HFFc6 (cell line): ENCODE measurements at places on chromosomes 13 and 19. TPM values are rescaled to one million over a fixed set of nuclear protein-coding genes. Genes with fewer than 3 reads are reported as not detected.

The ZNF177 gene
- 0.80 to 1.1 TPM (median 0.80 TPM) in 3 replicates for total RNA-seq

The LCP1 gene
- not detected in 3 replicates for total RNA-seq

The ZSWIM9 gene
- 5.6 to 6.2 TPM (median 6.1 TPM) in 3 replicates for total RNA-seq

The ZNF536 gene
- not detected in 3 replicates for total RNA-seq

The IGFL2 gene
- total RNA-seq, result not detected in 3 replicates

The STAP2 gene
- total RNA-seq, result 0.24 to 1.4 TPM (median 0.87 TPM) in 3 replicates

The CEBPA gene
- 0.17 to 0.24 TPM (median 0.21 TPM) in 3 replicates for total RNA-seq

The LRRC63 gene
- total RNA-seq, result not detected in 3 replicates

The LSM7 gene
- total RNA-seq, result 119 to 129 TPM (median 119 TPM) in 3 replicates

The SLC15A1 gene
- total RNA-seq, result not detected in 3 replicates

The CAPN12 gene
- 0.24 to 0.45 TPM in 2 of 3 replicates, not detected in the other for total RNA-seq

The PSG3 gene
- 0.27 TPM in 1 of 3 replicates, not detected in the others for total RNA-seq

The RASAL3 gene
- total RNA-seq, result not detected in 3 replicates

- no peak overlapping the region for H3K27ac ChIP-seq
- H3K36me3 ChIP-seq, result peaks cover 10% of the 10 kb centered on the region
- H3K4me3 ChIP-seq, result no peak overlapping the region
- no peaks in the 10 kb centered on the region for H3K27me3 ChIP-seq
- H3K4me1 ChIP-seq, result peaks cover 20% of the 10 kb centered on the region
These were observed 74.0 kb downstream of the DHRS12 start for GRCh38 chr13:51729866-51730553.

DNA sequence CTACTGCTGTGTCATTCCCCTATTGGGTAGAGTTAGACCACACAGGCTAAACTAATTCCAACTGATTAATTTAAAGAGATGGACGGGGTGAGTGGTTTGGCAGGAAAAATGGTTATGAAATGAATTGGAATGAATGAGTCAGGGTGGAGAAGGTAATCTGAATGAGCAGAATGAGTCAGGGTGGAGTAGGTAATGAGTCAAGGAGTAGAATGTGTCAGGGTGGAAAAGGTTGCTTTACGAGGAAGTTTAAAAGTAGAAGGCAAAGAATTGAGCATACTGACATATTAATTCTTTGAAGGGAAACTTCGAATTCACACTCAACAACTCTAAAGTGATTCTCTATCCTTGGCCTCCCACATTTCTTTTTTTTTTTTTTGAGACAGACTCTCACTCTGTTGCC lies 12.7 kb upstream of the ZNF121 start:
- H3K4me1 ChIP-seq, result peaks cover 28% of the 10 kb centered on the region
- peak; percentile 95 for DNase-seq
- H3K36me3 ChIP-seq, result peaks cover 9% of the 10 kb centered on the region; the same call in 1 of the 2 replicates
- peaks cover 13% of the 10 kb centered on the region for H3K27me3 ChIP-seq
- peak overlapping the region; percentile 34 for H3K27ac ChIP-seq

DNA sequence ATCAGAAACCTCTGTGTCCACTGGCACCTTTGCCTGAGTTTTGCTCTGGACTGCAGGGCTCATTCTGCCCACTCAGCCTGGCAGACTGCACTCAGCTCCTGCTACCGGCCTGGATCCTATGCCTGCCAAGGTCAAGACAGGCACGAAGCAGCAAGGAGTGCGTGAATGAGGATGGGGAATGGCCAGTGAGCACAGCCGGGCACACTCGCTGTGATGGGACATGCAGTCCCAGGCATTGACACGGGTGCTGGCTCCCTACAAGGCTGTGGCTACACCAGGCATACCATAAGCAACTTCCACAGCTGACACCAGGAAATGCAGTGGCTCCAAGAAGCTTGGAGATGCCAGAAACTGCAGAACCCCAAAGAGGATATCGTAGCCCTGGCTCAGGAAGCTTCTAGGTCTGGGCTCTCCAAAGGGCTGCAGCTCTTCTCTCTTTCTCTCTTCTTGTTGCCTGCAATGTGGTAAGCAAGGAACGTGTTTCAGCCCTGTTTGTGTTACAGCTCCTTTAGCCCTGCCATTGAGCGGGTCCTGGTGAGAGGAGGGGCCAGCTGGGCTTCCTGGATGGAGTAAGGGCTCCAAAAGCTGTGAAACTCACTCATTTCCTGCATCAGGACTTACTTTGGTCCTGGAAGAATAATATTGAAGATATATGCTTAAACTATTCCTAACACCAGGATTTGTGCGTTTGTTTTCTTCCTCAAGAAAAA lies 832.6 kb upstream of the SLITRK5 start:
- H3K27ac ChIP-seq, result no peak overlapping the region
- no peaks in the 10 kb centered on the region for H3K36me3 ChIP-seq
- H3K27me3 ChIP-seq, result peaks cover 5% of the 10 kb centered on the region
- no peak for DNase-seq
- no peak overlapping the region for H3K4me3 ChIP-seq

- no peaks in the 10 kb centered on the region for H3K27me3 ChIP-seq
- no peaks in the 10 kb centered on the region for H3K36me3 ChIP-seq
- peaks cover 53% of the 10 kb centered on the region for H3K4me1 ChIP-seq
- peak overlapping the region; percentile 92 for H3K4me3 ChIP-seq
- DNase-seq, result peak; percentile 42
These were observed 858 bp upstream of the USP12 start for GRCh38 chr13:27172495-27172842.

GRCh38 chr19:11025445-11025844 lies 63.8 kb upstream of the LDLR start:
- peaks cover 5% of the 10 kb centered on the region; the same call in 1 of the 2 replicates for H3K36me3 ChIP-seq
- no peaks in the 10 kb centered on the region for H3K4me1 ChIP-seq
- no peak for DNase-seq
- no peaks in the 10 kb centered on the region; the same call in none of the 2 replicates for H3K27me3 ChIP-seq
- H3K4me3 ChIP-seq, result no peak overlapping the region

- no peaks in the 10 kb centered on the region for H3K36me3 ChIP-seq
- peak within 1 kb of the TSS; percentile 98 for H3K4me3 ChIP-seq
- H3K27ac ChIP-seq, result peak within 1 kb of the TSS; percentile 89
- no peaks in the 10 kb centered on the region; the same call in 1 of the 2 replicates for H3K27me3 ChIP-seq
These were observed at the start of gene SMAD9 for GRCh38 chr13:36919833-36920615. Gene SMAD9, minus strand, starts transcription at chr13:36920238. Its CDS starts 40,549 bp downstream, at chr13:36879689.

GRCh38 chr19:27720155-27720554 lies 1492.8 kb downstream of the UQCRFS1 start:
- H3K27me3 ChIP-seq, result no peaks in the 10 kb centered on the region; the same call in 1 of the 2 replicates
- no peak overlapping the region for H3K4me3 ChIP-seq
- H3K27ac ChIP-seq, result no peak overlapping the region
- H3K4me1 ChIP-seq, result no peaks in the 10 kb centered on the region
- no peaks in the 10 kb centered on the region for H3K36me3 ChIP-seq

DNA sequence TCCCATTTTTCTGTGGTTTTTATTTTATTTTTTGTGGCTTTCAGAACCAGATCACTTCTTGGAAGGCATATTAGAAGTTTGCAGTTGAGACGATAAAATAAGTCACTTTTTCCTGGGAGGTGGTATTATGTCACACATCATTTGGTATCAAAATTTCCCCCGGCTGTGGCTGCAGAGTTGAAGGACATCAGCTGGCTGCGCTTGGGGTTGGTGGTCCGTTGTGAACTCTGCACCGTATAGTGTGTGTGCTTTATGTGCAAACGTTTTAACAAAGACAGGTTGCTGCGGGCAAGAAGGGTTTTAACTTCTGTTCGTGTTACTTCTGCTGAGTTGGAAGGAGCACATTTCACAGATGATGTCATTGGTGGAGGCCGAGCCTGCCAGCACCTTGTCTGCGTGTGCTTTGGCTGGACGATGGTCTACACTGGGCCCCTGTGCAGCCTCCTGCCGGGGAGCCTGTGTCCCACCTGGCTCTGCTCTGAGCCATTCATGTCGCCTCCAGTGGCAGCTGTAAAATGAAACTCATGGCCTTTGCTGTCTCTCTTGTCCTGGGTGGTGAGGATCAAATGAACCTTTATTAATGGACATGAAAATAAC lies 9.6 kb downstream of the ATP11A start:
- H3K27ac ChIP-seq, result no peak overlapping the region
- H3K36me3 ChIP-seq, result no peaks in the 10 kb centered on the region
- no peak for DNase-seq
- H3K27me3 ChIP-seq, result no peaks in the 10 kb centered on the region; the same call in 1 of the 2 replicates

DNA sequence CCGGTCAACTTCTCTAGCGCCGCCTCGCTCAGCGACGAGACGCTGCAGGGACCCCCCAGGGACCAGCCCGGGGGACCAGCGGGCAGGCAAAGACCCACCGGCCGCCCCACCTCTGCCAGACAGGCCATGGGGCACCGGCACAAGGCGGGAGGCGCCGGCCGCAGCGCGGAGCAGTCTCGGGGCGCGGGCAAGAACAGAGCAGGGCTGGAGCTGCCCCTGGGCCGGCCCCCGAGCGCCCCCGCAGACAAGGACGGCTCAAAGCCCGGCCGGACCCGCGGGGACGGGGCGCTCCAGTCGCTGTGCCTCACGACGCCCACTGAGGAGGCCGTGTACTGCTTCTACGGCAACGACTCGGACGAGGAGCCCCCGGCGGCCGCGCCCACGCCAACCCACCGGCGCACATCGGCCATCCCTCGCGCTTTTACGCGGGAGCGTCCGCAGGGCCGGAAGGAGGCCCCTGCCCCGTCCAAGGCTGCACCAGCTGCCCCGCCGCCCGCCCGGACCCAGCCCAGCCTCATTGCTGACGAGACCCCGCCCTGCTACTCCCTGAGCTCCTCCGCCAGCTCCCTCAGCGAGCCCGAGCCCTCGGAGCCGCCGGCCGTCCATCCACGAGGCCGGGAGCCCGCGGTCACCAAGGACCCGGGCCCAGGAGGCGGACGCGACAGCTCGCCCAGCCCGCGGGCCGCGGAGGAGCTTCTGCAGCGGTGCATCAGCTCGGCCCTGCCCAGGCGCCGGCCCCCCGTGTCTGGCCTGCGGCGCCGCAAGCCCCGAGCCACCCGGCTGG lies 11.3 kb downstream of the C19orf25 start:
- H3K4me1 ChIP-seq, result no peaks in the 10 kb centered on the region
- H3K4me3 ChIP-seq, result no peak overlapping the region
- no peak for DNase-seq
- no peak overlapping the region for H3K27ac ChIP-seq
- H3K27me3 ChIP-seq, result peaks cover 6% of the 10 kb centered on the region
- H3K36me3 ChIP-seq, result no peaks in the 10 kb centered on the region

DNA sequence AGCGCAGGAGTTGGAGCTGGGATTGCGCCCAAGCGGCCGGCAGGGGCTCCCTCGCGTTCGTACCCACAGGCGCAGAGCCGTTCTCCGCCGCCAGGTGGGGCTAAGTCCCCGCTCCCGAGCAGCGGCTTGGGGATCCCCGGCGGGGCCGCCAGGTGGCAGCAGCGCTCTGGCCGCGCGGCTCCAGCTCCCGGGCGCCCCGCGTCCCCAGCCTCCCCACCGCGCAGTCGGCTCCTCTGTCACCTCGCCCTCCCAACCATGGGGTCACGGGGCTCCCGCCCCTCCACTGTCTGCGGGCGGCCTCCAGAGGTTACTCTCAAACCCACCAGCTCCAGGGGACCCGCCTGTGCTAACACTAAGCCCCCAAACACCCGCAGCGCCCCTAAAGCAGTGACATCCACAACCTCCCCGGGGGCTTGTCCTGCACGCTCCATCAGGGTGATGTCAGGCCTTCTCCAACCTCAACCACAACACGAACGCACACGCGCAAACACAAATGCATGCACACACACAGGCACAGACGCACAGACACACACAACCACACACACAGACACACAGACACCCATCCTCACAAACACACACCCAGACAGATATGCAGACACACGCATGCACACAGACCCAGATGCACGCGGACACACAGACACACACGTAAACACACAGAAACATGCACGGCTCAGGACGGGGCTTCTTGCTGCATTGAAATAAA lies 18.4 kb upstream of the KCTD15 start:
- no peak overlapping the region for H3K4me3 ChIP-seq
- no peak overlapping the region for H3K27ac ChIP-seq
- peaks cover 28% of the 10 kb centered on the region for H3K27me3 ChIP-seq
- peak; percentile 50 for DNase-seq
- peaks cover 5% of the 10 kb centered on the region; the same call in 1 of the 2 replicates for H3K4me1 ChIP-seq
- H3K36me3 ChIP-seq, result no peaks in the 10 kb centered on the region; the same call in 1 of the 2 replicates

DNA sequence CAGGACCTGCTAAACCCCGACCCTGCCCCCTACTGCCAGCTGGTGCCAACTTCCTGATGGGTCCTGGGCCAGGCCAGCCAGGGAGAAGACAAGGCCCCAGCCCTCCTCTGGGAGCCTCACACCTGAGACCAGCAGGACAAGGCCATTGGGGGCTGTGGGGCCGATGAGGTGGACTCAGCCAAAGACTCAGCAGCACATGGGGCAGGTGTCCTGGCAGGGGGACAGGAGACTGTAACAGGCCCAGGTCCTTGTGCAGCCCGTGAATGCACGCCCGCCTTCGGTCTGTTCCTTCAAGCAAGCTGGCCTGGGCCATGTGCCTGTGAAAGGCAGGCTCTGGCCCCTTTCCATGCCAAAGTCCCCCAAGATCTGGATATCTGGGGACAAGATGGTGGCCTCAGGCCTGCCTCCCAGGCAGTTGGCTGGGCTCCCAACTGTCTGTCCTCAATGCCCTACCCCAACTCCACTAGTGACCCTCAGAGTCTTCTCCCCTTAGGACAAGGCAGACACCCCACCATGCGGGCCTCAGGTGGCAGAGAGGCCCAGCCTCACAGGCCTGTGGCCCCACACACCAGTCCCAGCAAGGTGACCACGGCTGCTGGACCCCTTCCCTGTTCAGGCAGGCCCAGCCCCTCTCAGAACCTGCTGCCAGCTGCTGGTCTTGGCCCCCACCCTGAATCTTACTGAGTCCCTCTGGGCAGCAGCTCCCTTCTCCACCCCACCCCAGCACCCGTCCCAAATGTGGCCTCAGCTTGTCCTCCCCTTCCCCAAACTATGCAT lies 12.3 kb downstream of the CEACAM19 start:
- peaks cover 4% of the 10 kb centered on the region; the same call in 1 of the 2 replicates for H3K27me3 ChIP-seq
- peaks cover 32% of the 10 kb centered on the region for H3K4me1 ChIP-seq
- no peak overlapping the region; the same call in 1 of the 2 replicates for H3K27ac ChIP-seq
- no peaks in the 10 kb centered on the region for H3K36me3 ChIP-seq
- no peak overlapping the region for H3K4me3 ChIP-seq
- DNase-seq, result no peak

- 0 out of 2 replicates have a peak overlapping the region, but pooled peaks have one; percentile 17 for H3K27ac ChIP-seq
- no peaks in the 10 kb centered on the region for H3K27me3 ChIP-seq
- H3K4me3 ChIP-seq, result peak overlapping the region; percentile 7; the same call in 1 of the 2 replicates
- H3K4me1 ChIP-seq, result peaks cover 12% of the 10 kb centered on the region; the same call in 1 of the 2 replicates
- peak; percentile 46 for DNase-seq
These were observed 20.9 kb downstream of the COG6 start for GRCh38 chr13:39676315-39676876.

GRCh38 chr13:73960474-73960873 lies 173.7 kb downstream of the KLF12 start:
- no peak for DNase-seq
- H3K27me3 ChIP-seq, result no peaks in the 10 kb centered on the region; the same call in 1 of the 2 replicates
